ENCODE measurements at places on chromosomes 12 and 14.

DNA sequence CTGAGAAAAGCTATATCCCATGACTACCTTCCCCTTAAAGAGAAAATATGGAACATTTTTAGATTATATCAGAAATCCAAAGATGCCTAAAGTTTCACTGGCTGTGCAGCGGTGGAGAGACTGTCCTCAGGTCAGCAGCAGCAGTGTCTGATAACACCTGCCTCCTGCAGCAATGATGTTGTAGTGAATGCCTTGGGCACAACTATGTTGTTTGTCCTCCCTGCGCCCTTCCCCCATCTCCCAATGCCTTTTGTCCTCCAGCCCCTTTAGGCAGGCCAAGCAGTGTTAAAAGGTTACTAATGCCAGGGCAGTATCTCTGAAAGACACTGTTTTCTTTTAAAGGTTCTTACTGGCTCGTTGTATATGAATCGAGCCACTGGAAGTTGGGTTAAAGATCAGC lies 13.2 kb downstream of the RTRAF start:
- no peak for DNase-seq

DNA sequence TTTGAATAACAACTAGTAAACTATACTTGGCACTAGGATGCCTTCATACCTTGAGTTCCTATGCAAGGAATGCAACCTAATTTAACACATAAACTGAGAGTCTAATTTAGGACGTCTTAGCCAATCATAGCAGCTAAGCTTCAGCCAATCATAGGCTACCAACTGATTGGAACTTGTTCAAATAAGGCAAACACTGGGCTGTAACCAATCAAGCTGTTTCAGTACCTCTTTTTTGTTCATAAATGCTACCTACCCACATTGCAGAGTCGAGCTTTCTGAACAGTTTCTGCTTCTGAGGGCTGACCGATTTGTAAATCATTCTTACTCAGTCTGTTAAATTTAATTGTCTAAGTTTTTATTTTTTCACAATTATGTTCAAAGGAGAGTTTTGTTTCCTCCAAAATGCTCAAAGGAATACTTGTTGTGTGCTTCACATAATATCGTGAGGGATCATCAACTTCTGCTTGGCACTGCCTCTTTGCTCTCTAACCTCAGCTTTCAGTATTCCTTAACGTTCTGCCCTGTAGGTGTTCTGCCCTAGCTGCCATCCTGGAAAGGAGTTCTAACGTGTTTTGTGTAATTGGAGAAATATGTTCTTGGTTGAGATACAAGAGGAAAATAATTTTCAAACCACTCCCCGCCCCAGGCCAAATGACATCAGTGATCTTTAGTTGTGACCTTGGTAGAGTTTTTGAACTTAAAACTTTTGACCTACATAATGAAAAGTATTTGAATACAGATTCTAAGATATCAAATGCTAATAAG lies 380.4 kb upstream of the MIS18BP1 start:
- no peak for DNase-seq

- DNase-seq, result no peak
Measured at GRCh38 chr14:76080471-76080870, 71.3 kb upstream of the GPATCH2L start.

- DNase-seq, result peak; percentile 65
Measured at GRCh38 chr12:94973221-94973620, 30.3 kb downstream of the NDUFA12 start.

DNA sequence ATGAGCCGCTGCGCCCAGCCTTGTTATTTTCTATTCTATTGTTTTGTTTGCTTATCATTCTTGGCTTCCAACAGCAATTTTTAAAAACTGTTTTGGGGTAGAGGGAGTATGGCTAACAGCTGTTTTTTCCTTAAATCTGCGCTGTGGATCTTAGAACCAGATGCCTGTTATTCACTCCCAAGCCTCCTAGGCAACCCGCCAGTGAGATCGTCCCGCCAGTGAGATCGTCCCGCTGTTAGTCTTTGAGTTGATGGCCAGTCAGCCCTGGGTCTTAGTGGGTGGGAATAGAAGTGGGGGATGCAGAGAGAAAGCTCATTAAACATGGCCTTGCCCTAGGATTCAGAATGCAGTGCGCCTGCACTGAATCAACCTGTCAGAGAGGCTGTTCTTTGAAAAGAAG lies 67.3 kb upstream of the BICD1 start:
- peak; percentile 21 for DNase-seq

DNA sequence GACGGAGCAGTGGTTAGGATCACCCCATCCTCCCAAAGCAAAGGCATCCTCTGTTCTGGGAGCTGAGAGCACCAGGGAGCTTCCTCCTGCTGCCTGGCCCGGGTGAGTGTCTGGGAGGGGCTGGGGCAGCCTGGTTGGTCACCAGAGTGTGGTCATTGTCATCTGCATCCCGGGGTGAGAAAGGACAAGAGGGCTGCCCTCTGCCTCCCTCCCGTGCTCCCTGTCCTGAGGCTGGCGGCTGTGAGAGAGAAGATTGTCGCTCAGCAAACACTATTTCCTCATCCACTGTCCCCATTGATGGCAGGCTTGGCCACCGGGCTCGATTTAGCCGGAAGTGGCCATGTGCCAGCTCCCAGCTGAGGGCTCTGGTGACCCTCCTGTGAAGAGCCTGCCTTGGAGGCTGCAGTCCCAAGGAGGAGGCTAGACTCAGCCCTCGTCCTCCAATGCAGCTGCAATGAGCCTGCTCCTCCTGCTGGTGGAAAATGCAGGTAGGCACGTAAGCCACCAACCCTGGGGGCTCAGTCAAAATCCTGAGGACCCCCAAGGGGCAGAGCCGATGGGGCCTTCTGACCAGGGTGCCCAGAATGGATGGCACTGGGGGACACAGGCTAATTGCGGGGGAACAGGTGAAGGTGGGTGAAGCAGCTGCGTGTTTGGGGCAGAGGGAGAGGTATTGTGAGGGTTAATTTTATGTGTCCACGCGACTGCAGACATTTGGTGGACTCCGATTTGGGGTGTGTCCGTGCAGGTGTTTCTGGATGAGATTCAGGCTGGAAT lies 155.7 kb downstream of the KIF26A start:
- DNase-seq, result no peak

Data from fibroblast of lung (primary cell).